ENCODE measurements at places on chromosomes 13 and 19.

DNA sequence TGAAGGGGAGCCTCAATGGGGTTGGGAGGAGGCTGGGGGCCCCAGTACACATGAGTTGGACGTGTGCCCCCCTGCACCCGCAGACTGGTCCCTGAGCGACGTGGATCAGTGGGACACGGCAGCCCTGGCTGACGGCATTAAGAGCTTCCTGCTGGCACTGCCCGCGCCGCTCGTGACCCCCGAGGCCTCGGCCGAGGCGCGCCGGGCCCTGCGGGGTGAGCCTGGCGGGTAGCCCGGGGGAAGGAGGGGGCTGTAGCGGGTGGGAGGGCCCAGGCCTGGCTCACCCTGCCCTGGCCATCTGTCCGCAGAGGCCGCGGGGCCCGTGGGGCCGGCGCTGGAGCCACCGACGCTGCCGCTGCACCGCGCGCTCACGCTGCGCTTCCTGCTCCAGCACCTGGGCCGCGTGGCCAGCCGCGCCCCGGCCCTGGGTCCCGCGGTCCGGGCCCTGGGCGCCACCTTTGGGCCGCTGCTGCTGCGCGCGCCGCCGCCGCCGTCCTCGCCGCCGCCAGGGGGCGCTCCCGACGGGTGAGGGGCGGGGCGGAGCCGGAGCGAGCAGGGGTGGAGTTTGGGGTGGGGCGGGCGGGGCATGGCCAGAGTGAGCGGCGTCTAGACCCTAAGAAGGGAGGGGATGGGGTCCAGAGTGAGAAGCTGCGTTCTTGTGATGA is 8.1 kb downstream of the PIK3R2 start:
- no peak for DNase-seq

- DNase-seq, result no peak
Observed at GRCh38 chr13:67075239-67075638, 154.9 kb downstream of the PCDH9 start.

- no peak for DNase-seq
Observed at GRCh38 chr13:22893777-22894176, 287.0 kb upstream of the SGCG start.

GRCh38 chr19:38323291-38323690 is 3.6 kb downstream of the KCNK6 start:
- DNase-seq, result no peak

DNA sequence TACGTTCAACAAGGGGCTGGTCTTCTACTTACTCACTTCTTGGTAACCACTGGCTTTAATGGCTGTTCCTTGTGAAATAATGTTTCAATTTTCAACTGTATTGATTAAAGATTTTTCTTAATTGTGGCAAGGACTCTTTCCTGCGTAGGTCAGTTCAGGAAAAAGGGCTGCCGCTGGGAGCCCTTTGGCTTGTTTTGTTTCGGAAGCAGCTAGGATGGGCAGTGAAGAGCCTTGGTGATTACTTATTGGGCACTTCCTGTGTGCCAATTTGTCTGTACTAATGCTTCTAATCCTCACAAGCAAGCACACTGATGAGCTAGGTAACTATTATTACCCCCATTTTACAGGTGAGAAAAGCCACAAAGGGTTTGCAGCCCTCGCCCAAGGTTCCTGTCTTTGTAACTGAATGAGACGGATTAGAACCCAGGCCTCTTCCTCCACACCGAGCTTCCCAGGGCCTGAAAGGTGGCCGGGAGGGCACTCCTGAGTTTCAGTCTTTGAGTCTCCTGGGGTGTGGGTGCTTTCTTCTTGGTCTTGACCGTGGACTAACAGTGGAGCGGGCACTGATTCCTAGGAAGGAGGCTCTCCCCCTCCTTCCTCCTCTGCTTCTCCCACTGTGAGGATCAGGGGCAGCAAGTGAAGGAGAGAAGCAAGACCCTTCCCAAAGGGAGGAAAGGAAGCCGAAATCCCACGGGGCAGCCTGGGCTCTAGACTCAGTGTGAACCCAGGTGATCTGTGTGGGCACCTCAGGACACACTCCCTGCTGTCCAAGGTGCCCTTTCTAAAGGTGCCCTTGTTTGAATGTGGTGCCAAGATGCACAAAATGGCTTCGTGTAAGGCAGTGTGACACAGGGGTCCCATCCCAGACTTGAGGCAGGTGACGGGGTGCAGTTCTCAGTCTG is 3.7 kb downstream of the COL4A2 start:
- DNase-seq, result no peak

- DNase-seq, result no peak
Observed at GRCh38 chr13:102845289-102845629, 573 bp upstream of the ERCC5 start.

- DNase-seq, result no peak
Observed at GRCh38 chr19:4108767-4109625, 14.9 kb downstream of the MAP2K2 start.

- DNase-seq, result no peak
Observed at GRCh38 chr19:31639306-31639705, 290.1 kb upstream of the TSHZ3 start.

- DNase-seq, result no peak
Observed at GRCh38 chr13:59492030-59492636, 671.6 kb downstream of the DIAPH3 start.

DNA sequence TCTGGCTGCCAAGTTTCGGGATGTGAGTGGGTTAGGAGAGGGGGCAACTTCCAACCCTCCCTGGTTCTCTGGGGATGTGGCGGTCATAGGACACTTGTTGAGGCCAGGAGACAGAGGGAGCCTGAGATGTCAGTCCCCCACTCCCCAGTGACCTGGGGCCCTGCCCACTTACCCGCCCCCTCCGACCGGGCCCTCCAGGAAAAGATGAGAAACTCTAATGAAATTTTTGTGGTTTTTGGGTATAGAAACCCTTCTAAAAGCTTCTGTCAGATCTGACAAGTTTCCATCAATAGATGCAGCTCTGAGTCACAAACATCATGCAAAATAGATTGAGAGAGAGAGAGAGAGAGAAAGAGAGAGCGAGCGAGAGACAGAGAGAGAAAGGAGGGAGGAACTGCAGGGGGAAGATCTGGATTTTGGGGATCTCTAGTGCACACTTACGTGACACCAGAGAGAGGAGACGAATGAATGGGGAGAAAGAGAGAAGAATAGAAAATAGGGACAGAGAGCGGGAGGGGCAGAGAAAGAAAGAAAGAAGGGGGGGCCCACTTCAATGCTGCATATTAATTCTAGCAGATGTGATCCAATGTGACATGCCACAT is 94.0 kb downstream of the PTPRS start:
- no peak for DNase-seq

DNA sequence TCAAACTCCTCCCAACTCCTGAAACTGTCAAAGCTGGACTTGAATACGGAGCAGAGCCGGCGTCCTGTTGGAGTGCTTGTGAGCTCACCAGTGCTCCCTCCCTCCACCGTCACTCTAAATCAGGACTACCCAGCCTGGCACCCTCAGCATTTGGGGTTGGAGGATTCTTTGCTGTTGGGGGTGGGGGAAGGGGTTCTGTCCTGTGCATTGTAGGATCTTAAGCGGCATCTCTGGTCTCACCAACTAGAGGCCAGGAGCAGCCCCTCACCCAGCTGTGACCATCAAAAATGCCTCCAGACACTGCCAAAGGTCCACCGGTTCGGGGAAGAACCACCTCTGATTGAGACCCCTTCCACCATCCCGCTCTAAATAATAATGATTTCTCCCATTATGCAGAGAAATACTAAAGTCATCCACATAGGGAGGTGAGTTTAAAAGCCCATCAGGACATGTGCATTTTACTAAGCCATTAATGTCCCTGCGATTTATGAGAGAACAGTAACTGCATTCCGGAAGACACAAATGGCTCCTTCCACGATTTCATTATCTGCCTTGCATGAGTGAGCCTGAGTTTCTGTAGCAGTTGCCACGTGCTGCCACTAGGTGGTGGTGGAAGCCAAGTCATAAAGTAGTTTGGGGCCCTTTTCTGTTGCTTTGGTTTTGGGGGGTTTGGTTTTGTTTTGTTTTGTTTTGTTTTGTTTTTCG is 16.1 kb upstream of the USP29 start:
- peak; percentile 25 for DNase-seq

DNA sequence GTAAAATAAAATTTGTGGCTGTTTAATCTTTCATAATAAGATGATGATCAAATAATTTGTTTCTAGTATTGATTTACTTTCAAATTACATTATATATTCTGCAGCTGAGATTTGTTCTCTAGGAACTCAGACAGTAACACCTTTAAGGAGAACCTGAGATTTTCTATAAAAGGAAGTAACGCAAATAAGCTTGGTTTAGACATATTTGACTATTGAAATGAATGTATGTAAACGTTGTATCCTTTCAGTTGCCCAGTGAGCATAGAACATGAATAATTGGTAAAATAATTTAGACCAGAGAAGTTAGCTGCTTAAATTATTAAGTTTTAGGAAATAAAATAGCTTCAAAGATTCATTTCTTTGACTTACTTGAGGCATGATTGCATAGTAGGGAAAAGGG is 3.1 kb downstream of the CDK8 start:
- no peak for DNase-seq

GRCh38 chr19:28706693-28707092 is 506.3 kb downstream of the UQCRFS1 start:
- no peak for DNase-seq

GRCh38 chr19:6373813-6374108 is 1.2 kb downstream of the ALKBH7 start:
- no peak for DNase-seq

Data from foreskin melanocyte (primary cell).